Activated T-helper 9 cell treated with anti-CD3 and anti-CD28 coated beads, Interleukin-2, amount 50 U/mL, for 16 hours (primary cell): ENCODE measurements at places on chromosomes 1 and 21.
A peak's percentile ranks its signal among the peaks of the same experiment; 100 is the strongest.

- DNase-seq: no peak
Measured at GRCh38 chr1:1358433-1359271, at the start of gene MXRA8. TSS of gene MXRA8 (minus strand) at chr1:1358555. CDS start at chr1:1358504, 51 bp downstream.

- DNase-seq: no peak
Measured at GRCh38 chr1:95041491-95042165, 31.1 kb downstream of the ALG14 start.

GRCh38 chr1:236734141-236734765 is 48.0 kb downstream of the ACTN2 start:
- DNase-seq: no peak

GRCh38 chr1:66542811-66543767 is 9.1 kb downstream of the SGIP1 start:
- DNase-seq: no peak

DNA sequence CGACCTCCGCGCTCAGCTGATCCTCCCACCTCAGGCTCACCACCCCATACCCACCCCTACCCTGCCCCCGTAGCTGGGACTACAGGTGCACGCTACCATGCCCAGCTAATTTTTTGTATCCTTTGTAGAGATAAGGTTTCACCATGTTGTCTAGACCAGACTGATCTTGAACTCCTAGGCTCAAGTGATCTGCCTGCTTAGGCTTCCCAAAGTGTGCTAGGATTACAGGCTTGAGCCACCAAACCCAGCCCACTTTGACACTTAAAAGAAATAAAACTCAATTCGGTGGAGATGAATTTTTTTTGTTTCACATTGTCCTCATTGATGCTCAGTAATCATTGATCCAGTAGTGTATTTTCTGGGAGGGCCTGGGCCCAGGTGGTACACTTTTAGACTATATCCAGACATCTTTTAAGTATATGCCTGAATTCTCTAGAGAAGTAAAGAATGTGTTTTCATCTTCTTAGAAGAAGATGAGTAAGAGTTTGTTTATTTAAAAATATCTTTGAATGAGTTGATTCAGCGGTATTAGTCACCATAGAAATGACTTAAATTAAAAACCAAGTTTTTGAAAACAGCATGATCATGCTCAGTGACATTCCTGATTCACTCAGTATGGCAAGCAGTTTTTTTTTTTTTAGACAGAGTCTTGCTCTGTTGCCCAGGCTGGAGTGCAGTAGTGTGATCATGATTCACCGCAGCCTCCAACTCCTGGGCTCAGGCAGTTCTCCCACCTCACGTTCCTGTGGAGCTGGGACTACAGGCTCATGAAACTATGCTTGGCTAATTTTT is 57.8 kb downstream of the EPB41 start:
- DNase-seq: no peak

- DNase-seq: no peak
Measured at GRCh38 chr1:19360016-19360415, 47.9 kb downstream of the SLC66A1 start.

GRCh38 chr1:68132426-68133130 is 82.2 kb upstream of the DIRAS3 start:
- no peak for DNase-seq

GRCh38 chr1:209598227-209598626 is 14.7 kb downstream of the CAMK1G start:
- no peak for DNase-seq

DNA sequence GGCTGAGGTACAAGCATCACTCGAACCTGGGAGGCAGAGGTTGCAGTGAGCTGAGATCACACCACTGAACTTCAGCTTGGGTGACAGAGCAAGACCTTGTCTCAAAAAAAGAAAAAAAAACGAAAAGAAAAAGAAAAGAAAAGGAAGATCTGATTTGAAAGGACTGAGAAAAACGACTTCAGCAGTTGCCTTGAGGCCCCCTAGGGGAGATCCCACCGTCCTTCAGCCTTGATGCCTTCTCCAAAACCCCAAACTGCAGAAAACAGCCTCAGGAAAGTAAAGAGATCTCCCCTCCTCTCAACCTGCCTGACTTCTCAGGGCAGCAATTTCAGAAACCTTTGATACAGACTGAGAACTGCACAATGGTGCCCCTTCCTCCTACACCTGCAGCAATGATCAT is 50.9 kb upstream of the BCAR3 start:
- DNase-seq: no peak

DNA sequence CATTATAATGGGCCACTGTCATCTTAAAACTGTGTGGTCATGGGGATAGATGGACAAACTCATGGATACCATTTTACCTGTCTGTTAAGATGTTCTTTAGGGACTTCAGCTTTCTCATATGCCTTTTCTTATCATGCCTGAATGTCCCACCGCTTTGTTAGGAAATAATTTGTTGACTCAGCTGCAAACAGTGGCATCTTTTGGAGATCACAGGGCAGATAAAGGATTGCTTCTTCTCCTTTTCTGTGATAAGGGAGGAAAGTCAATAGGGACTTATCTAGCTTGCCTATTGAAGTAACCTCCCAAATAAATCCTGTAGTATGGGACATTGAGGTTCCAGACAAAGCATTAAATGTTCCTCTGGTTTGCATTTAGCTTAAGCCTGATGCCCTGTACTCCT is 79.8 kb upstream of the KIAA0040 start:
- DNase-seq: no peak

- no peak for DNase-seq
Measured at GRCh38 chr1:9658199-9658598, 6.7 kb downstream of the PIK3CD start.

DNA sequence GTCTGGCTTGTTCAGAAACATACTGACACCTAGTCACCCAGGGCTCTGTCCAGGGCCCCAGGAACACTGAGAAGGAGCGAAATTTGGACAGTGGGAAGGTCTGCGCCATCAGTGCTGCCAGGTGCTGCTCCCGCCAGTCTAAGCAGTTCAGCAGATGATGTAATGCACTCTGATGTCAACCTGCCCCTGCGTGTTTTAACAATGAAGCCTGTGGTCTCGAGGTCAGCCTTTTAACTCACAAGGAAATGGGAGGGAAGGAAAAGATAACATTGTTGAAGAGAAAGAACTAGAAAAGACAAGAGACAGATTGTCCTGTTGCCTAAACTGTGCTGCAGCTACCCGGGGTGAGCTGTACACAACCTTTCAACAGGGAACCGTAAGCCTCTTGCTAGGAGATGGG is 126.6 kb upstream of the IFFO2 start:
- DNase-seq: no peak

- no peak for DNase-seq
Measured at GRCh38 chr1:179153217-179153616, 71.3 kb downstream of the TOR3A start.

GRCh38 chr1:205585835-205586785 is 45.7 kb downstream of the ELK4 start:
- no peak for DNase-seq

DNA sequence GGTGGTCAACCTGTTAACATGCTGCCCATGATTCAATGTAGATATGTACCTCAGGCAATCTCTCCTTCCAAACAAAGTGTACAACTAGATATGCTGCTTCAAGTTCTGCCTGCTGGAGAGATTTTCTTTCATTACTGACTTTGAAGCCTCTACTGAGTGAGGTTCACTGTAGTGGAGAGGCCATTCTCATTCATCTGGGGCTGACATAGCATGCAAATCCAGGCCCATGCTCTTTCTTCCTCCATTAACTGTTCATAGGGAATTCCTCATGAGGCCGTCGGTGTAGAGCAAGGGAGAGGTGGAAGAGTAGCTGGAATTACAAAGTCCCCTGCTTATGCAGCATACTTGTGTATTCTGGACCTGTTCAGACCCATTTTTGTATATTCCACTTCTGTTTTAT is 38.6 kb downstream of the VANGL2 start:
- DNase-seq: no peak

DNA sequence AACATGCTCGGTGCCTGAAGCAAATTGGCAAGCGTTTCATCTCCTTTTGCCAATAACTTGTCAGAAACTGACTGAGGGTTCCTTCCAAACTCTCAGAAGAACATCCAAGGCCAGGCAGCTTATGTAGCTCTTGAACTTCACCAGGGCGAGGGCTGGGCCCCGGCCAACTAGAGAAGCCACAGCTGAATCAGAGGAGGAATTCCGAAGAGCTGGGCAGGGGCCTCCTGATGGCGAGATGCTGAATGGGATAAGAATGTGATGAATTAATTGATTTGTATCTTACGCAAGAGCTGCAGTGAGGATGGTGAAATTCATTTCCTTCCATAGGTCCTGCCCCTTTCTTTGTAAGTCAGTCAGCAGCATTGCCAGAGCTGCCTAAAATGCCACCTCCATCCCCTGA is 345.8 kb downstream of the KIF26B start:
- DNase-seq: no peak

DNA sequence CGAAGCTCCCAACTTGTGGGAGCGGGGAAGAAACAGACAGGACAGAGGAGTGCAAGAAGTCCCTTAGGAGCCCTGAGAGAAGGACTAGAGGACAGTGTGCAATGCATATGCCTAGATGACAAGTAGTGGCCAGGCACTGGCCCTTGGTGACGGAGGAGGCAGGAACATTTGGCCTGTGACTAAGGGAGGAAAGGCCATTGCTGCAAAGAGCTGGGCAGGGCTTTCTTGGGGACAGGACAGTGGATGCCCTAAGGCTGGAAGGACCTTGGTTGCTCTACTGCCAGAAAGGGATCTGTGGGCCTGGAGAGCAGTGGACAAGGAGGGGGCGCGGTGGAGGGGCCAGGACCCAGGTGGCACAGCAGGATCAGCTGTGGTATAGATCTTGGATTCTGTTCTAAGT is 481.3 kb downstream of the CAMTA1 start:
- no peak for DNase-seq

DNA sequence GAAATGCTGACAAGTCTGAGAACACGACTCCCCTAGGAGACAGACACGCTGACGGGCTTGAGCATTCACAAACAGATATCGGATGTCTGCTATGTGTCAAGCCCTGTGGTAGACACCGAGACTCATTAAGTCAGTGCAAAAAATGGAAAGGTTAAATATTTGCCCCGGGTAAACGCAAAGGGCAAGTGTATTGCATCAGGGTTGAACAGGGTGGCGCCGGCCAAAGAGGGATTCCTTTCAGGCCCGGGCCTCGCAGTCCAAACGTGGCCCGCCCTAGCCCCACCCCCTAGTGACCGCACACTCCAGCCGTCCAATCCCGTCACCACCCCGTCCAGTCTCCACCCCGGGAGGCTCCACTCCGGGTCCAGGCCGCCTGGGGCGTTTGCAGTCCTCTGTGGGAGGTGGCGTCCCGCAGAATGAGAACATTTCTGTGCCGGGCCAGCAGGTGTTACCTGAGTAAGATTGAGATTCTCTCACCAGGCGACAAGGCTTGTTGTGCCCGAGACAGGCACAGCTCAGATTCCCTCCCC is 16.3 kb upstream of the TMEM9 start:
- DNase-seq: peak; percentile 76

GRCh38 chr1:147892216-147892615 is 10.4 kb upstream of the GJA8 start:
- DNase-seq: no peak

GRCh38 chr1:116825720-116826438 is 71.6 kb downstream of the CD2 start:
- DNase-seq: no peak

DNA sequence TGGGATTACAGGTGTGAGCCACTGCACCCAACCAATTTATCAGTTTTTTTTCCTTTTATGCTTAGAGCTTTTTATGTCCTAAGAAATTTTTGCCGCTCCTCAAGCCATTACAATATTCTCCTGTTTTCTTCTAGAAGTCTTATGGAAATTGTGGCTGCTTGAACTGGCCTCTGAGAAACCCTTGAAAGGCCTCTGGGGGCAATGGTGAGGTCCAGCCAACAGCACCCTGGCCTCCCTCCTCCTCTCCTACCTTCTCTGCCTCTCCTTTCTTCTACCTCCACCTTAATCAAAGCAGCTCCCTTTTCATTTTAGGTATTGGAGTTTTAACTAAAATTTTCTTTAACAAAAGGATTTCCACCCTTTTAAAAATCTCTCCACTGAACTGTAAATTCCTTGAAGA is 24.5 kb upstream of the RGS16 start:
- no peak for DNase-seq

DNA sequence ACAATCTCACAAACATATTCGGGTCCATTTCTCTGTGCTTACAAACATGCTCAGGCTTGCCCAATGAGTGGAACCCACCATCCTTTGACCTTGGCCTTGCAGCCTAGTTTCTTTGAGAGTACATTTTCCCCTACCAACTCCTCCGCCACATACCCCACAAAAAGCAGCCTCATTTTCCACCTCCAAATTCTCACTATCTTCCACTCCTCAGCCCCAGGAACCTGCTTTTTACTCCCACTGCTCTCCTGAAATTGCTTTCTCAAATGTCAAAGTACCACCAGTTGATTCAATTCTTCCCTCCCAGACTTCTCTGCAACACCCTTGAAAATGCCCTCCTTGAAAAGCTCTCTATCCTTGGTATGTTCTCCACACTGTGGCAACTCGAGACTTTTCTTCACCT is 103.8 kb downstream of the RUNX1 start:
- no peak for DNase-seq

- no peak for DNase-seq
Measured at GRCh38 chr1:18569251-18569650, 61.4 kb upstream of the PAX7 start.

DNA sequence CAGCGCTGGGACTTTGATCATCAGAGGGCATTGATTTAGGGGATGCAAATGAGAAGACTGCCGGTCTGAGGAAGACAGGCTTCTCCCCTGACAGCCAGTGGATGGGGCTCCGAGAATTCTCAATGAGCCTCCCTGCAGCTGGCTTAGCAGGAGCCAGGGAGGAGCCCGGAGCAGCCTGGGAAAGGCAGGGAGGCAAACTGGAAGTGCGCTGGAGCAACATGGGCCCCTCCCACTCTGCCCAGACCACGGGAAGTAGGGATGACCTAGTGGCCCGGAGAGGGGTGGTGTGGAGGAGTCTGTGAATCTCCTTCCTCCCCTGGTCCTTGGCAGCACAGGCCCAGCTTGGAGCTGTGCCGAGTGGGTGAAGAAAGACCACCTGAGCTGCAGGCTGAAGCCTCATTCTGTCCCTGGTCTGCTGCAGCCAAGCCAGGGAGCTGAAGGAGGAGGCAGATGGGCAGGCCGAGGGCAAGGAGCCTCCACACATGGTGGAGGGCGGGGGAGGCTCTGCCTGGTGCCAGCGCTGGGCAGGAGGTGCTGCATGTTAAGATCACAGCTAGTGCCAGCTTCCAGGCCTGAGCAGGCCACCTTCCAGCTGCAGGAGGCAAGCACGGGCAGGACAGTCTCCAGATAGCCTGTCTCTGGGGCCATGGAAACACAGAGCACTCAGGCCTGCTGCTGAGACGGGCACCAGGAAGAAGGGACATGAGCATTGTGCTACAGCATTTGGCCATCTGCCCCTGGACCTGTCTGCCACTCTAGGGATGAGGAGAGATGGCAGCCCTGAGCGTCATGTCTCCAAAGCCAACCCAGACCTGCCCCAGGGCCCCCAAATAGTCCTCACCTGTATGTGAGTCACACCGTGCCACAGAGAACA is 12.2 kb upstream of the CLSTN1 start:
- DNase-seq: no peak

GRCh38 chr1:223534677-223535076 is 130.8 kb downstream of the CAPN8 start:
- DNase-seq: no peak

GRCh38 chr1:85282424-85282823 is 6.0 kb upstream of the BCL10 start:
- DNase-seq: no peak

- DNase-seq: no peak
Measured at GRCh38 chr1:181319907-181320306, 163.4 kb upstream of the CACNA1E start.

- DNase-seq: no peak
Measured at GRCh38 chr1:37666241-37666867, 26.0 kb upstream of the CDCA8 start.

GRCh38 chr1:53567450-53567849 is 108.3 kb downstream of the DMRTB1 start:
- no peak for DNase-seq

- no peak for DNase-seq
Measured at GRCh38 chr1:208238710-208239472, 5.3 kb downstream of the PLXNA2 start.
